Ureter (tissue), 1 donor: ENCODE measurements at places on chromosomes 3 and 15. TPM values are rescaled to one million over a fixed set of nuclear protein-coding genes. Genes with fewer than 3 reads are reported as not detected.

Gene FGF7
- total RNA-seq: 48.3 TPM

Gene MYL3
- total RNA-seq: 4.6 TPM

Gene ARHGEF26
- total RNA-seq: 19.0 TPM

Gene CYP8B1
- not detected for total RNA-seq

Gene CD200R1
- total RNA-seq: 1.8 TPM

- DNase-seq: no peak
Measured at GRCh38 chr3:123788710-123789109, 95.4 kb downstream of the MYLK start.

DNA sequence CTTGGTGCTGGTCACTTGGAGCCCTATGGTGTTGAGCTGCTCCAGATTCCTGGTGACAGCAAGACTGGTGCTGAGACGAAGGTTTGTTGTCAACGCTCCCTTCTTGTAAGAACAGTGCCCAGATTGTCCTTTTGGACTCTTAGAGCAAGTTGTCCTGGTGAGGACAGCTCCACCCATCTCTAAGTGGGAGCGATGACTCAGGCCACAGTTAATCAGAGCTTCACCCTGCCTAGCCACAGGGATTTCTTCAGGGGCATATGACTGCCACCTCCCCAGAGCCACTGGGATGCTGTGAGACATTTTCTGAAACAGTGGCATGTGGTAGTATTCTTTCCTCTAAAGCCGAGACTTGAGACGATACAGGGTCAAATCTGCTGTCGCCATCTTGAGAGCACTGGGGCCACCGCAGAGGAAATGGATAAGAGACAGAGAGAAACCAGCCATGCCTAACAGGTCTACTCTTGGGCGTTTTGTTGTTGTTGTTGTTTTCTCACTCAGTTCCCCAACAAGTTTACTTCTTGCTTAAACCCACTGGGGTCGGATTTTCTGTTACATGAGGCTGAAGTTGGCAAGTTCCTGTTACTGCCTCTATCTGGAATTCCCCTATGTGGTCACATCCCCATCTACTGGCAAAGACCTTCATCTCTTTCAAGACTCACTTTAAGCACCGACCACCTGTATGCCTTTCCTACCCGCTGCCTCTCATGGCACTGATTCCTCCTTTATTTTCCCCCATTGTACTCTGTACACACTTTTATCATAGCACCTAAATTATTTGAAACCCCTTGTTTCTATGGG is 16.0 kb upstream of the PCOLCE2 start:
- no peak for DNase-seq

GRCh38 chr3:146969356-146969755 is 364.2 kb upstream of the PLSCR5 start:
- no peak for DNase-seq

DNA sequence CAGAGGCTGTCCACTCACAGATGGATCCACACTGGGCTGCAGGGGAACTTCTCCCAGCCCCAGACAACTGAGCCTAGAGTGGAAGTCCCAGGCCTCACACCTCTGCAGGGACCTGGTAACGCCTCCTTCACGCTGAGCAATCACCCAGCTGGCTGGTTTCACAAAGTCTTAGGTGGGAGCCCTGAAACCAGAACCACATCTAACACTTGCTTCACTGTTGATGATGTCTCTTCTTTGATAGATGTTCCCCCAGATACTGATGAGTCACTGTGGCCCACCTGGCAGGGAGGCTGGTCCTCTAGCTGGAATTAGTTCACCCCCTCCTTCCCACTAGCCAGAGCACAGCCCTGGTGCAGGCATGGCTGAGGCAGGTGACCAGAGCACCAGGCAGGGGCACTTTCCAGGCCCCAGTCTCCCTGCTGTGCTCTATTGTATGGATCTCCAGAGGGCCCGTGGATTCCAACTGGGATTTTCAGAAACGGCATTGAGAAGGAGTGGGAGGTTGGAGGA is 33.5 kb downstream of the MYL3 start:
- no peak for DNase-seq

GRCh38 chr3:16090706-16091105 is 83.8 kb upstream of the GALNT15 start:
- no peak for DNase-seq

GRCh38 chr15:87047203-87047965 is 967.7 kb downstream of the AGBL1 start:
- DNase-seq: no peak

- peak; percentile 58 for DNase-seq
Measured at GRCh38 chr15:27250223-27250622, 279.2 kb downstream of the GABRG3 start.

DNA sequence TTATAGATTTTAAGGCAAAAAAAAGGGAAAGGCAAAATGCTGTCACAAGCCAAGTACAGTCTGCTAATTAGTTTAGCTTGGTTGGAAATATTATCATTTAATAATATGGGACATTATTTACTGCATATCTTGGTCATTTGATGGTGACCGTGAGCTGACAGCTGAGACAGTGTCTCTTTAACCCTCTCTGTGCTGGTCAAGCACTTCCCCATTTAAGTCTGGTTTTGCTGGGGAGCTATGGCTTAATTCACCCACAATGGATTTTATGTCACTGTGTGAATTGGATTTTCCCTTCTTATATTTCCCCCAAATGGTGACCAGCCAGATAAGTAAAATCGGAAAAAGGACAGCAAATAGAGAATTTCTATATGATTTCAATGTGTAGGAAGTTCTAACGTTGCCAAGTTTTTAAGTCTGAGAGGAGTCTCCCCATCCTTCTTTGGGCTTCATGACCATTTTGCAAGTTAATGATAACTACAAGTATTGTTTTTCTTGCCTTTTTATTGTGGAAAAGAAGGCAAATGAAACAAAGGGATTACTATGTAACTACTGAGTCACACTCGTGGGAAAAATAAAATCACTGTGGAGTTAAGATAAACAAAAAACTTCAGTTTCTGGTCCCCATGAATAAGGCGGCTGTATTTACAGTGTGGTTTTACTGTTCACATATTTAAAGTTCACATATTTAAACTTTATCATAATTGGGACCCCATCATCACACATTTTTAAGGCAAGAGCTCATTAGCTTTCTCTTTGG is 373.5 kb downstream of the NR2F2 start:
- no peak for DNase-seq

DNA sequence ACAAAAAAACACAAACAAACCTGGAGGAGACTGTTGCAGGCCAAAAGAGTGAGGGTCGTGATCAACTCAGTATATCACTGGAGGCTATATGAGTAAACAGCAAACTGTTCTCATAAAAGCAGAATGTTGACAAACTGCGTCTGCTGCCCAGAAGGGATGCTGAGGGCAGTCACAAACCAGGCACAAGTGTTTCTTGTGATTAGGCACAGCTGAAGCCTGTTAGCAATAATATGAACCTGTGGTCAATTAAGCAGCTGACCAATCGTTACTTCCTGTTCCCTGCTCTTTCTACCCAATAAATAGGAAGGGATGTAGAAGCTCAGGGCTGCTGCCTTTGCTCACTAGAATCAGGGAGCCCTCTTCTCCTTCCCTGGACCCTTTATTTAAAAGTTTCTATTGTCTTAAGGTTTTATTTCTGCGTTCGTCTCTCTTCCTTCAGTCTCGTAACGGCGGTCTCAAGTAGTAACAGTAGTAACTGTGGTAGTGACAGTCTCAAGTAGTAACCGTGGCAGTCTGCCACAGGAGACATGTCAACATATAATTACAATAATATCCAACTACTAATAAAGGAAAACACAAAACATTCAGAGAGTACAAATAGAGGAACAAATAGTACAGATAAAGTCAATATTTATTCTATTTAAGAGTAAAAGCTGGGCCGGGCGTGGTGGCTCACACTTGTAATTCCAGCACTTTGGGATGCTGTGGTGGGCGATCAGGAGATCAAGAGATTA is 698.4 kb upstream of the CCDC54 start:
- no peak for DNase-seq

- DNase-seq: no peak
Measured at GRCh38 chr3:81920816-81921215, 159.4 kb upstream of the GBE1 start.

DNA sequence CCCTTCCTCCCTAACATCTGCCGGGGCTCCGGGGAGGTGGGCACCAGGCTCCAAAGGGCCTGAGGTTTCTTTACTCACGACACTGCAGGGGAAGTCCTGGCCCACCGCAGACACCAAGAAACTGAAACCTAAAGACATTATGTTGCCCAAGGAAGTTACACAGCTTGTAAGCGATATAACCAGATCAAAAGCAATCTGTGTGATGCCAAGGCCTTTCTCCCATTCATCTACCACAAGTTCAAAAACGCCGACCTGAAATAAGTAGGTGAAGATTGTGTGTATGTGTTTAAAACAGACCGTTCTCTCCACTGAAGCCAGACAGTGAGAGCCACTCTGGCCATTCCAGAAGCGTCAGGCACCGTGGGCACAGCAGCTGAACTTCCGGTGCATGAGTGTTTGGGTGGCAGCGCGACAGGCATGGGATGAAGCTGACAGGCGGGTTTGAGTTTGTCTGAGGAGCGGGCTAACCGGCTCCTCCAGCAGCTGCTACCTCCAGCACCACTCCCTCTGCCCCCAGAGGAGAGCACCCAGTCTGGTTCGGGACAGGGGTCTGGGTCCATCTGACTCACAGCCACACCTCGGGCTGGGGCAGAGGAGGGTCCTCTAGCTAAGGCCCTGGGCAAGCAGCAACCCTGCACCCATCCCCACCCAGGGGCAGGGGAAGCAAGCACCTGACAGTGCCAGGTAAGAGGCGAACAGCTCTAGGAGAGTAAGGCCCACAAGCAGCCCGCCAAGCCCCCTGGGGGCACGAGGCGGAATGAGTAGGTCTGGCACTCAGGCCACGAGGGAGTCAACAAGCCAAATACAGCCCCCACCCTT is 1.3 kb downstream of the TNK2 start:
- DNase-seq: peak; percentile 77

DNA sequence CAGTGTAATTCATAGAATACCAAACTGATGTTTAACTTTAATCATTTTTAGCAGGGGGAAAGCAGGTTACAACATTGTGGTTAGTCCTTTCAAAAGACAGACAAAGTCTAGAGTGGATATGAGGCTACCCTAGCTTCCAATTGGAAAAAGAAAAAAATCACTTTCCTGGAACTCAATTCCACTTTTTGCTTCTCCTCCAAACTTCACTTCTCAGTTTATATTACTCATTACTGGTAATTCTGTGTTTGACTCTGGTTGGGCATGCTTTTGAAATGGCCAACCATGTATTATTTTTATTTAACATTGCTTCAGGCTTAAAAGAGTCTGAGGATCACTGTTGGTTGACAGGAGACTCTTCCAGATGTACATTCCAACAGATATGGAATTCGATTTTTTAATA is 84.8 kb downstream of the RAP2B start:
- DNase-seq: no peak
